ENCODE measurements at places on chromosomes 16 and 17. TPM values are rescaled to one million over a fixed set of nuclear protein-coding genes. Genes with fewer than 3 reads are reported as not detected.

Gene MPRIP
- total RNA-seq, result 244 TPM

Gene IL17C
- total RNA-seq, result 0.23 TPM

Gene HS3ST3A1
- total RNA-seq, result 15.0 TPM

GRCh38 chr17:80475910-80476876, at the start of gene NPTX1:
NPTX1 (minus strand) TSS chr17:80476607; CDS start chr17:80476446, 161 bp downstream.
- no peak for DNase-seq

Gene DRC3
- 0.61 TPM for total RNA-seq

Gene SCGB1C2
- not detected for total RNA-seq

Gene GSG1L
- not detected for total RNA-seq

Gene FBXL16
- 3.0 TPM for total RNA-seq

GRCh38 chr17:77444984-77445759, 304.4 kb downstream of the SEC14L1 start:
- no peak for DNase-seq

DNA sequence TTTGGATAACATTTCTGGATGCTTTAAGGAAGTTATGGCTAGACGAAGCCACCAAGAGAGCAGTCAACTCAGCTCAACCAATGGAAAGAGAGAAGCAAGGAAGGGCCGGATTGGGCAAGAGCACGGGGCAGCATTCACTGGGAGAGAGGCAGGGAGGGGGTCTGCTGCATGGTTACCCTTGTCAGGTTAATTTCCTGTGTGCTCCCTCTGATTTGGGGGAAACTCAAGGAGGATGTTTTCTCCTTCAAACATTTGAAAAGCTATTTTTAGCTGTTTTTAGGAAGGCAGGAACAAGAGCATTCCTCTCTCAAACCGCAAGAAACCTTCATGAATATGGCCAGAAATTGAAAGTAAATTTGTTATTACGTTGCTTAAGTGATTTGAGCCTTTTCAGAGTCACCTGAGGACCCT, 118.5 kb upstream of the ZFHX3 start:
- DNase-seq, result no peak

DNA sequence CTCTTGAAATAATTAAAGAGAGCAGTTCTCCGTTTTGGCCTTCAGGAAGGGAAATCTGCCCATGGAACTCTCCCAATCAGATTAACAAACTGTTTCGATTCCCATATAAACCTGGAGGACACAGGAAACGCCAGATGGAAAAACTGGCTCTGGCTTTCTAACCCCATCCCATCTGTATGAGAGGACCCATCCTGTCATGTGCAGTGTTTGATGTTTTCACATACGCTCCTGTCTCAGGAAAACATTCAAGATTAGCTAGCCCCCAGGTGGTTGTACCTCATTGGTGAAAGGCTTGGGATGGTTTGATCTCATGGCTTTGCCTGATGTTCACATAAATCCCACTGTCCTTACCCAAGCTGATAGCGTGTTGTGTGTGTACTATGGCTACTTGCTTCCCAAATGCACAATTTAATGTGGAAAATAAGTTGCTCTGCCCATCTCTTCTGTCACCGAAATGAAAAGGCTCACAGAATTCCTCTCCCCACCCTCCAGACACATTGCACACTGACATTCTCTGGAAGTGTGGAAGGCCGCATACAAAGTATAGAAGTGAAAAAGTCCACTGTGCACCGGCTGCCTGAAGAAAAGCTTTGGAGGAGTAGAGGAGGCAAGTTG, 18.2 kb upstream of the ERN1 start:
- no peak for DNase-seq

DNA sequence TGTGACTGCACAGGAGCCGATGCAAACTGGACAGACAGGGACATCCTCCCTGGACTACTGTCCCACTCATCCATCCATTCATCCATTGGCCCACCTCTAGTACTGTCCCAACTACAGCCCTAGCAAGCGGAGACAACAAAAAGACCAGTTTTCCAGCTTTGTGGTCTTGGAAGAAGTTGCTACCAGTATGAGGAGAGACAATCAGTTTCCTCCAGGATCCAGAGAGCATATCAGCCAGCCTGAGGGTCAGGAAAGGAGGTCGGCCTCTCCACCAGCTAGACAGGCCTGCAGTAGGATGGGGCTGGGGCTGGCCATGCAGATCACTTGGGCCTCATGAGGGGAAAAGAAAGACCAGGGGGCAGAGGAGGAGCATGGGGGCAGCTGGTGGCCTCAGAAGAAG, 16.8 kb downstream of the KRT33A start:
- DNase-seq, result no peak

Gene ZFHX3
- total RNA-seq, result 40.1 TPM

DNA sequence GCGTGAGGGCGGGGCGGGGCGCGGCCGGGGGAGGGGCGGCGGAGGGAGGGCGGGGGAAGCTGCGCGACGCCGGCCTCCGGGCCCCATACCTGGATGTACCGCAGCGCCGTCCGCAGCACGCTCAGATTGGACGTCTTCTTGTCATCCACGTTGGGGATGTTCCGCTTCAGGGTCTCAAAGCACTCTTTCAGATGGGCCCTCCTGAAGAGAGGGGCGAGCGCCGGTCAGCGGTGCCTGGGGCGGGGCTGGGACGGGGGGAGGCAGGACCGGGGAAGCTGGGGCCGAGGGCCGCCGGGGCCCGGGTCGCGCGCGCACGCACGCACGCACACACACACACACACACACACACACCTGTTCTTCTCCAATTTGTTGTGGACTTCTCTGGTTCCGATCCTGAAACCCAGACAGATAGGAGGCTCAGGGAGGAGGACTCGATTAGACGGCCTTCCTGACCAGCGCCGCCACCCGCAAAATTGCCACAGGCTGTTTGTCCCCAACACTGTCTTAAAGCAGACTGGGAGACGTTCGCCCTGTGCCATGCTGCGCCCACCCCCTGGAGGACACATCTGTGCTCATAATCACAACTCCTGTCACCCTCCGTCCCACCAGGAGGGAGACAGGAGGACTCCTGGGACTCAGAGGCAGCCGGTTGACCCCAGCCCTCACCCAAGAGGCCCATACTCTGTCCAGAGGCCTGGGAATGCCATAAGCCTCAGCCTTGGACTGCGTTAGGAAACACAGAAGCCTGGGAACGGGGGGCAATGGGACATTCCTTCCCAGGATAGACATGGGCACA, 6.7 kb downstream of the MNT start:
- no peak for DNase-seq

Gene ZNF469
- total RNA-seq, result 0.52 TPM

- DNase-seq, result no peak
These were observed 605 bp downstream of the NLRP1 start for GRCh38 chr17:5583426-5584382.

DNA sequence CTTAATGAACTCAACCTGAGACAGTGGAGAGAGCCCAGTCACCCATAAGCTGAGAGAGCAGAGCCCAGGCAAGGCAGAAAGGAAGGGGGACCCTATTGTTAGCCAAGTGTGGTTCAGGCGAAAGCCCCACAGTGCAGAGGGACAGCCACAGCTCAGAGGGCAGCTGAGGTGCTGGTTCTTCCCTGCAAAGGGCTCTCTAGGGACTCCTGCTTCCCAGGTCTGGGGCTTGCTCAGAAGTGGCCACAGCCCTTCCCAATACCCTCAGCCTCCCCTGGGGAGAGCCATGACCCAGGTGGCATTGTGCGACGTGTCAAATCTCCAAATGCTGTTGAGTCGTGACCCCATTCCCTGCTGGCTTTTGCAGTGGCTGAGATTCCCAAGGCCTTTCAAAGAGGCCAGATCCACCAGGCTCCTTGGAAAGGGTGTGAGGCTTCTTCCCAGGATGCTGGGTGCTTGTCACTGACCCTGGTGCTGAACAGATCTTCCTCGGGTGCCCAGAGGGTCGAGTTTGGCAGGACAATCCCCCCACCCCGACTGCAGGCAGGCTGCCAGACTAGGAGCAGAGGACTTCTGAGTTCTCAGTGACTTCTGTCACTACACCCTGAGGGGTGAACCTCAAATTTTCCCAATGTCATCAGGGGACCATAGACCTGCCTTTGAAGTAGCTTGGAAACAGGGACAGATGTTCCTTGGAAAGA, 2.5 kb upstream of the CCL17 start:
- no peak for DNase-seq

DNA sequence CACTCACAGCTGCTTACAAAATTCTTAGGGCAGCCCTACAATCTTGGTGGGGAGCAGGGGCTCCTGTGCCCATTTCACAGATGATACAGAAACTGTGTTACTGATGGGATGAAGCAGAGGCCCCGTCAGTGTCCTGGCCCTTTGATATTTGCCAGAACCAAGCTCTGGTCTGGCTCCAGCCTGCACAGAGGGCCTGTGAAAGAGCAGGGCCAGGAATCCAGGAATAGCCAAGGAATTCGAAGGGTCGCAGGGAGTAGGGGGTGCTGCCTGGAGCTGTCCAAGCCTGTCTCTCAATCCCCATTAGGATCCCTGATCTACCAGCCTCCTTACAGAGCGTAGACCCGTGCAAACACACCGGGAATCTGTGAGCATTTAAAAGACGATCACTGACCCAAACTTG, 86.3 kb upstream of the RCVRN start:
- DNase-seq, result no peak

All from neural crest cell (in vitro differentiated cells).